Right renal pelvis (tissue), 4 donors: ENCODE measurements at places on chromosomes 4 and X. TPM values are rescaled to one million over a fixed set of nuclear protein-coding genes. Genes with fewer than 3 reads are reported as not detected.

DNA sequence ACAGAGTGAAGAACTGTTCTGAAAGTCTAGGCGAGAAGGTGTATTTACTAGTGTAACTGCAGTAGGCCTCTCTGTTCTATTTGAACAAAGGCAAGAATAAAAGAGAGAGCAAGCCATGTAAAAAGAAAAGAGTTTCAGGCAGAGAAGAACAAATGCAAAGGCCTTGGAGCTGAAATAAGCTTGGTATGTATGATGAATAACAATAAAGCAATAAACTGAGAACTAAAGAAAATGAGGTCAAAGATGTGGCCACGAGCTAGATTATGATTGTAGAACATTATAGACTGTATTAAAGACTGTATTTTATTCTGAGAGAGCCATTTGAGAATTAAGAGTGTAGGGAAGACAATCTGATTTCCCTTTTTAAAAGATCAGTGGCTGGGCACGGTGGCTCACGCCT lies 160.5 kb downstream of the LRBA start:
- DNase-seq = no peak

GRCh38 chrX:68989456-68989855 lies 160.6 kb downstream of the EFNB1 start:
- no peak for DNase-seq

- no peak for DNase-seq
Measured at GRCh38 chr4:142379277-142380051, 466.6 kb downstream of the INPP4B start.

DNA sequence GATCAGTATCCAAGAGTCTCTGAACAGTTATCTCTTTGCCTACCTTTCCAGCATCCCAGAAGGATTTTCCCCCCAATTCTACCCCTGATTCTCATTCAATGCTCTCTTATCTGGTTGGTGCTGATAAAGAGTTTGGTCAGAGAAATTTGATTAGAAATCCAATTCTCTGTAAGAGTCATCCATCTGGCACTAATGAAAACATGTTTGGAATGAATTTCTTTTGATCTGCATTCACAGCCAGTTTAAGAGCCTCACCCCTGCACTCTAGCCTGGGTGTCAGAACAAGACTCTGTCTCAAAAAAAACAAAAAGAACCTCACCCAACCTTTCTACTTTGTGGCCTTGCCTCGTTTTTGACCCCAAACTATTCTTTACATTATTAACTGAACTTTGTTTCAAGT lies 122.1 kb downstream of the MANBA start:
- DNase-seq = no peak

GRCh38 chr4:128288689-128289106 lies 1.1 kb upstream of the PGRMC2 start:
- DNase-seq = no peak

DNA sequence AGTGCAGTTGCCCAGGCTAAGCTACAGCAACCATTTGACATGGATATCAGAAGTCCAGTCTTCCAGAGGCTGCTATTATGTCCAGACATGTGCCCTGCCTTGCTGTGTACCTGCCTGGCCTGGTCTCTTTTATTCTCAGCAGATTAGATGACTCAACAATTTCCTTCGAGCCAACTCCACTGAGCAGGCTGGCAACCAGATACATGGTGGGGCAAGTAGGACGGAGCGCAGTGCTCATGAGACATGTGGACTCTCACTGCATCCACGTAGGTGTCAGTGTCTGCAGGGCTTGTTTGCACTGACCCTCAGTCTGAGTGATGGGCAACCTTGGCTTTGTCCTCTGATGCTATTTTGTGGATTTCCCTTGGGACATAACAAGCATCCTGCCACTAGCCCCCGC lies 7.2 kb upstream of the MAGEA11 start:
- no peak for DNase-seq

KCND1 gene
- 4.1 TPM for polyA plus RNA-seq

DNA sequence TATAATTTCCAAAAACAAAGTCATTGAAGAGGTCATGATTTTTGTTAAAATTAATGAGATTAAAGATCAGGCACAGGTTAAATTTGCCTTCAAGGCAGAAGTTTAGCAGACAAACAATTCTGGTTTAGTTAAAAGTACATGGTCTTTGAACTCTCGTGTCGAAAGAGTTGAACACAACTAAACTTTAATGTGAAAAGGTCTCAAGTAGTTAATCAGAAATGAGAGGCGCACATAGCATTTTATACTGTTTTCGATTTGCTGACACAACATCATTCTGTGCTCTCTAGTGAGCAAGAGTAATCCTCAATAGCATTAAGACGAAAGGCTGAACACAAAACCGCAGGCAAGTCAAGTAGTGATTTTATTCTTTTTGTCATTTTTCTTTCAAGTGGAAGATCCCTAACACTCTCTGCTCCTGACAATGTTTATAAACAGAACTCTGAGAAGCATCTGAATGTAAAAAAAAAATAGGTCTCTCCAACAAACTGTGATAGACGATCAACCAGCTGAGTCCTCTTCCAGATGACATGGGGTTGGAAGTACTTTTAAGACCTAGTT lies 49.8 kb downstream of the SH3RF1 start:
- DNase-seq = no peak

CBR4 gene
- 50.4 TPM for polyA plus RNA-seq

DNA sequence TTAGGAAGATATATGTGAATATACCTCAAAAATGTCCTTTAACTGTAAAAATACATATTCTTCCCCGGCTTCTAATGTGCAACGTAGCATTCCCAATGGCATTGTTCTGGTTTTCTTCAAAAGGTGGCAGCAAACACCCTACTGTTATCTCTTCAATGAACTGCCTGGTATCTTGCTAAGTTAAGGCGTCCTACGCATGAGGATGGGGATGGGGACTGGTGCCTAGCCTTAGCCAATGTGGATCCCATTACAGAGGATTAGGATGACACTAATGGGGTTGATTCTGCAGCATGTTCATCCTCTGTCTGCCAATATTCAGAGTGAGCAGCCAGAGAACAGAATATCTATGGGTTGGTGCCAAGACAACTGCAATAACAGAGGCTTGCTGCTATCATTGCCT lies 334.9 kb upstream of the ADGRL3 start:
- no peak for DNase-seq

- DNase-seq = no peak
Measured at GRCh38 chrX:20418379-20419150, 151.9 kb upstream of the RPS6KA3 start.

GRCh38 chr4:168264903-168265302 lies 53.6 kb downstream of the DDX60 start:
- no peak for DNase-seq

- no peak for DNase-seq
Measured at GRCh38 chrX:118530219-118530911, 34.8 kb downstream of the DOCK11 start.

GRCh38 chr4:53584658-53585057 lies 6.6 kb downstream of the LNX1 start:
- no peak for DNase-seq

- DNase-seq = no peak
Measured at GRCh38 chrX:110491846-110492620, 133.4 kb downstream of the RTL9 start.

GRCh38 chr4:122766950-122767349 lies 34.4 kb downstream of the BBS12 start:
- no peak for DNase-seq

- no peak for DNase-seq
Measured at GRCh38 chrX:46587158-46587557, 13.6 kb downstream of the CHST7 start.
